SK-N-SH (cell line): ENCODE measurements at places on chromosomes 6 and 20. TPM values are rescaled to one million over a fixed set of nuclear protein-coding genes. Genes with fewer than 3 reads are reported as not detected.

DNA sequence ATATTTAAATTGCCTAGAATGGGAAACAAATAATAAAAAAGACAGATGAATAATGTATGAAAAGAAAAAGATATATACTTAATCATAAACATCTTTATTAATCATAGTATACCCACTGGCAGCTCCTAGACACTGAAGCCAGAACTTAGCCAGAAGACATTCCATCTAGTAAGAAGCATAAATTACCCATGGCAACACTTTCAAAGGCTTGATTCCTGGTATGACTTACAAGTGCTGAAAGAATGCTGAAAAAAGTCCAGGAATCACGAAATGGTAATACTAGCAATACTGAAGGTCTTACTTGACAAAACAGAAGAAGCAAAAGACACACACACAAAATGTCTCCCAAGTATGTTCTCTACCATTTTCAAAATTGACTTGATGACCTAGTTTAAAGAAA lies 38.0 kb downstream of the RWDD2A start:
- no peak for DNase-seq
- H3K4me3 ChIP-seq: no peak overlapping the region

DNA sequence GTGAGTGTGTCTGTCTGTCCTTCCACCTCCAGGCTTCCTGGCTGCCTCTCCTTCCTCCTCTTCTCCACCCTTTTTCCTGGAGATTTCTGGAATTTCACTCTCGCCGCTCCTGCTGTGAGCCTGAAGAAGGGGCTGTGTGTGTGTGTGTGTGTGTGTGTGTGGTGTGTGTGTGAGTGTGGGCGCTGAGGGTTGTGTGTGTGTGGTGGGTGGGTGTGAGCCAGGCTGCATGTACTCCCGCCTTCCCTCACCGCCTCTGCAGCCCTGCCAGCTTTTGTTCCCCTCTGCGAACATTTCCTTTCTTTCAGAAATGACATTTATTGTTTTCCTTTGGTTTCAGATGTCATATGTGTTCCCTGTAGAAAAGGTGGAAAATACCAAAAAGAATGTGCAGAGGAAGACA lies 76.0 kb downstream of the SRC start:
- H3K4me3 ChIP-seq: no peak overlapping the region
- no peaks in the 10 kb centered on the region for H3K36me3 ChIP-seq
- peaks cover 37% of the 10 kb centered on the region; the same call in 1 of the 2 replicates for H3K27me3 ChIP-seq
- no peak overlapping the region for H3K27ac ChIP-seq
- H3K4me1 ChIP-seq: no peaks in the 10 kb centered on the region

- H3K27ac ChIP-seq: no peak overlapping the region
- H3K4me3 ChIP-seq: no peak overlapping the region
- DNase-seq: no peak
- H3K4me1 ChIP-seq: no peaks in the 10 kb centered on the region; the same call in 1 of the 2 replicates
- H3K27me3 ChIP-seq: no peaks in the 10 kb centered on the region
Observed at GRCh38 chr20:51403466-51404220, 138.9 kb downstream of the NFATC2 start.

DNA sequence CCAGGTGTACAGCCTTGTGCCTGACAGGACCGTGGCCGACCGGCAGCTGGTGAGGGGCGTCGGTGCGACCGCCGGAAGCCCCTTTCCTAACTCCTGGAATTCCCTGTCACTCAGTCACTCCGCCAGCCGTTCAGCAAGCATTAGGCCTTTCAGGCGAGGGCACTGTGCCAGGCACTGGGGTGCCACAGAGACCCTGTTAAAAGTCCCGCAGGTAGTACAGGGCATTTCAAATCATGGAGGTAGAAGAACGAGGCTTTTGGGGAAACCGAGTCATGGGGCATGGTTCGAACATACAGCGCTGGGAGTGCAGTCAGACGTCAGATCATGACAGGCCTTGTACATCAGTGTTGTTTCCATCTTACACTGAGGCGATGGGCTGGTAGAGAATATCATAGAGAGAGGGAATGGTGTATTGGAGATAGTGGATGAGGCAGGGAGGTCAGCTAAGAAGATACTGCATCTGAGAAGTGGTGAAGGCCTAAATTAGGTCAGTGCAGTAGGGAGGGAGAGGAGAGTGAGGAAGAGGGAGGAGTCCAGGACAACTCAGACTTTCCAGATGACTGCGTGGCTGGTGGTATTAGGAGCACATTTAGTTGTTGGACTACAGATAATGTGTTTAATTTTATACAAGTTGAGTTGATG lies 892 bp upstream of the DXO start:
- peak overlapping the region; percentile 97 for H3K27ac ChIP-seq
- H3K4me3 ChIP-seq: peak overlapping the region; percentile 94
- no peaks in the 10 kb centered on the region for H3K27me3 ChIP-seq
- no peak for DNase-seq
- peaks cover 7% of the 10 kb centered on the region for H3K36me3 ChIP-seq

GRCh38 chr6:21965016-21965415 lies 331.8 kb downstream of the PRL start:
- H3K36me3 ChIP-seq: no peaks in the 10 kb centered on the region
- no peak overlapping the region for H3K4me3 ChIP-seq
- H3K4me1 ChIP-seq: peaks cover 3% of the 10 kb centered on the region; the same call in 1 of the 2 replicates

DNA sequence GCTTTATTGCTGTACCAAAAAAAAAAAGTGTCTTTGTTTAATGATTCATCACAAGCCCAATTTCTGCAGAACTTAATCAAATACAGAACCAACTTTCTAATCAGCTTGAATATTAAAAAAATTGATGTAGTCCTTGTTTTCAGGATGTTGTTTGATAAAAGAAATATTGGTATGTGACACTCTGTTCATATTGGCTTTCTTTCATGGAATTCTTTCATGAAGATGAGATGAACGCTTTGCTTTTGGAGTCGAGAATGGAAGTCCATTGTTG lies 184.3 kb downstream of the ZNF217 start:
- H3K4me3 ChIP-seq: no peak overlapping the region
- DNase-seq: no peak
- no peaks in the 10 kb centered on the region for H3K36me3 ChIP-seq
- H3K27ac ChIP-seq: no peak overlapping the region
- H3K27me3 ChIP-seq: no peaks in the 10 kb centered on the region

DNA sequence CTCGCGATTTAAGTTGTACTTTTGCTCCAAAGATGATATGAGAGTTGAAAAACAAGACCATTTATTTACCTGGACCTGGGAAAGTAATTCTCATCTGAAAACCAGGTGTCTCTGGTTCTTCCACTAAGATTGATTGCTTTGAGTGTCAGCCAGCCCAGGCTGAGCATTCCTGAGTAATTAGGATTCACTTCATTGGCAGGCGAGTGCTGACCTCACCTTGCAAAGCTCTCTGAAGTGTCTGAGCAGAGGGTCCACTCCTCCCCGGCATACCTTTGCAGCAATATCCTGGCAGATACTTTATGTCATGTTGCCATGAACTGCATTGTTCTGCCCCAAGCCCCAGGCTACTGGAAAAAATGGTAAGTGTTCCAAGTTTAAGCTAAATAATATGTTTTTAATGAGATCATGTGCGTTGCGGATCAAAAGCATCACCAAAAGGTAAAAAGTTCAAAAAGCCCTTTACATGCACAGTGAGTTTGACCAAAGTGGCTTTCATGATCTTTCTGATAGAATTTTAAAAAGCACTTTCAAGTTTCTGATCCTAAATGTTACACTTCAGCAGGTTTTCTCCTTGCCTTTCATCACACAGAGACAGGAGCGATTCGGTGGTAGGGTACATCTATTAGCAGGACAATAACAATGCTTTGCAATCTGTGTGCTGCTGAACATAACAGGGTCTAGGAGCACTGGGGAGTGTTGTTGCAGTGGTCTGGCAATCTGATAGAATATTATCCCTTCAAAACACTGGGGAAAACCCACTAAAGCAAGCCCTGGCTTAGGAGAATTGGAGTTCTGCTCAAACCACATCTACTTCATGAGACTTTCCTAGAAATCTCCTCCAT lies 127.8 kb upstream of the EEF1E1 start:
- no peaks in the 10 kb centered on the region for H3K27me3 ChIP-seq
- no peak for DNase-seq
- H3K27ac ChIP-seq: no peak overlapping the region
- H3K36me3 ChIP-seq: no peaks in the 10 kb centered on the region
- H3K4me3 ChIP-seq: no peak overlapping the region

ZNF165 gene
- polyA plus RNA-seq: 0.21 and 0.25 TPM in 2 replicates

TREML2 gene
- not detected in 2 replicates for polyA plus RNA-seq
